ENCODE measurements at places on chromosomes 5 and 9. TPM values are rescaled to one million over a fixed set of nuclear protein-coding genes. Genes with fewer than 3 reads are reported as not detected.

Gene CD14
- total RNA-seq = 65.7 TPM

Gene IFNE
- total RNA-seq = 0.33 TPM

Gene IFNA13
- not detected for total RNA-seq

Gene PCAT7
- total RNA-seq = not detected

Gene PTGDS
- total RNA-seq = 48.2 TPM

Gene IL9
- total RNA-seq = not detected

Gene FBXW5
- 103 TPM for total RNA-seq

Gene SPINK1
- not detected for total RNA-seq

GRCh38 chr5:50667023-50667652, 701 bp downstream of the PARP8 start:
- peak; percentile 27 for DNase-seq
- H3K27ac ChIP-seq = peak overlapping the region; percentile 91
- peak overlapping the region; percentile 61 for H3K4me3 ChIP-seq
- no peaks in the 10 kb centered on the region for H3K36me3 ChIP-seq
- no peaks in the 10 kb centered on the region for H3K27me3 ChIP-seq

DNA sequence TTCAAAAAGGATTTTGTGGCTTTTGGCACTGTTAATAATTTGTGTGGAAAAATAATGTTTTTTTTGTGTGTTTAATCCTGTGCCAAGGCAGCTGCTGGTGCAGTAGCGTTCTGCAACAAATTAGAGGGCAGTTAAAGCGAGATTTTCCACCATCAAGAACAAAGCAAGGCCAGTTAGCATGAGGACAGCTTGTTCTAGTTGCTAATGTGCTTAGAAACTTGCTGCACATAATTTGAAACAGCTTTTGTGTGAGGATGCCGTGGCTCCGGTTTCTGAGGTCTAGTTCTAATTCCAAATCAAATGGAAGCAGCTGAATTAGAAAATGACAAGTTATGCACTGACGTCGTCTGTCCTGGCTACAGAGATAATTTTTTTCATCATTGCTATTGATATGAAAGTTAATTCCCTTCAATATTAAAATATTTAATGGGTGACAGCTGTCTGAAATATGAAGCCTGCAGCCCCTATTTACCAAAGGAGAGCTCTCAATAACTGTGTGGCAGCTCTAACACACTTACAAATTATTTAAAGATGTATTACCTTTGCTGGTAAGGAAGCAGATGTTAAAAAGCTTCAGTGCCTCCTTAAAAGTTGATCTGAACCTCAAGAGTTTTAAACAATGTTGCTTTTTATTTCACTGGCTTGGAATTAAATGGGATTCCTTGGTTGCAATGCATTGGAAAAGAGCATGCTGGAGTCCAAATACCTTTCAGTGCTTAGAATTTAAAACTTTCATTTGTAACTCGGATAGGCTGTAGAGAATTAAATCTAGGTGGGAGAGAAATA, 128.6 kb downstream of the SPATA31D1 start:
- no peaks in the 10 kb centered on the region for H3K4me1 ChIP-seq
- no peaks in the 10 kb centered on the region for H3K36me3 ChIP-seq
- no peak overlapping the region for H3K27ac ChIP-seq
- DNase-seq = no peak
- no peaks in the 10 kb centered on the region for H3K27me3 ChIP-seq
- H3K4me3 ChIP-seq = no peak overlapping the region

DNA sequence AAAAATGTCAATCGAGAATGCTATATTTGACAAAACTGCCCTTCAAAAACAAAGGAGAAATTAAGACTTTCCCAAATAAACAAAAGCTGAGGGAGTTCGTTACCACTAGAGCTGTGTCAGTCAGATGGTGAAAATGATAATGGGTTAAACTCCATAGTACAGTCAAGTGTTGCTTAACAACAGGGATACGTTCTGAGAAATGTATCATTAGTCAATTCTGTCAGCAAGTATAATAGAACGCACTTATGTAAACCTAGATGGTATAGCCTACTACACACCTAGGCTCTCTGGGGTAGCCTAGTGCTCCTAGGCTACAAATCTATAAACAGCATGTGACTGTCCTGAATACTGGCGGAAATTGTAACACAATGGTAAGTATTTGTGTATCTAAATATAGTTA, 138.7 kb downstream of the DRD1 start:
- H3K27ac ChIP-seq = no peak overlapping the region
- no peaks in the 10 kb centered on the region for H3K27me3 ChIP-seq
- no peak for DNase-seq
- no peaks in the 10 kb centered on the region for H3K4me1 ChIP-seq
- no peak overlapping the region for H3K4me3 ChIP-seq
- H3K36me3 ChIP-seq = no peaks in the 10 kb centered on the region

DNA sequence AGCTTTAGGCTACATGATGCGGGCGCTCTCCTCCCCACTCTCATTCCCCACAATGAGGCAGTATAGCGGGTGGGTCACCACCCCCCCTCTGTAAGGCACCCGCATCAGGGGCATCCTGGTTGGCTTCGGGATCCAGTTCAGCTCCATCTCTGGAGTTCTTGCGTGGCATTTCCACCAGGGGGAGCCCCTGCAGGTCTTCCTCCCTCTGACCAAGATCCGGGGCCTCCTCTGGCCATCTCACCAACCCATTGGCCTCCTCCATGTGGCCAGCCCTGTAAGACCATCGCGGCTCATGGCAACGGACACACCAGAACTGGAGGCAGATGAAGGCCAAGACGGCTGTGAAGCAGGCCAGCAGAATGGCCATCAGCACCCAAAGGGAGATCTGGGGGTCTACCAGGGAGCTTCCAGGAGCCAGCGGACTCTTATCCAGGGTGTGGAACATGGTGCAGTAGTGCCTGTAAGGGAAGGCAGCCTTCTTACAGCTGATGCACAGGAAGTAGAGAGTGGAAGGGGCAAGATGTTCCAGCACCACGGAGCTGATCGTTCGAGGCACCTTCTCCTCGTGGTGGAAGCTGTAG, 77.0 kb downstream of the CYFIP2 start:
- no peak overlapping the region for H3K27ac ChIP-seq
- H3K4me1 ChIP-seq = no peaks in the 10 kb centered on the region
- no peak overlapping the region for H3K4me3 ChIP-seq
- no peaks in the 10 kb centered on the region for H3K27me3 ChIP-seq
- H3K36me3 ChIP-seq = no peaks in the 10 kb centered on the region

DNA sequence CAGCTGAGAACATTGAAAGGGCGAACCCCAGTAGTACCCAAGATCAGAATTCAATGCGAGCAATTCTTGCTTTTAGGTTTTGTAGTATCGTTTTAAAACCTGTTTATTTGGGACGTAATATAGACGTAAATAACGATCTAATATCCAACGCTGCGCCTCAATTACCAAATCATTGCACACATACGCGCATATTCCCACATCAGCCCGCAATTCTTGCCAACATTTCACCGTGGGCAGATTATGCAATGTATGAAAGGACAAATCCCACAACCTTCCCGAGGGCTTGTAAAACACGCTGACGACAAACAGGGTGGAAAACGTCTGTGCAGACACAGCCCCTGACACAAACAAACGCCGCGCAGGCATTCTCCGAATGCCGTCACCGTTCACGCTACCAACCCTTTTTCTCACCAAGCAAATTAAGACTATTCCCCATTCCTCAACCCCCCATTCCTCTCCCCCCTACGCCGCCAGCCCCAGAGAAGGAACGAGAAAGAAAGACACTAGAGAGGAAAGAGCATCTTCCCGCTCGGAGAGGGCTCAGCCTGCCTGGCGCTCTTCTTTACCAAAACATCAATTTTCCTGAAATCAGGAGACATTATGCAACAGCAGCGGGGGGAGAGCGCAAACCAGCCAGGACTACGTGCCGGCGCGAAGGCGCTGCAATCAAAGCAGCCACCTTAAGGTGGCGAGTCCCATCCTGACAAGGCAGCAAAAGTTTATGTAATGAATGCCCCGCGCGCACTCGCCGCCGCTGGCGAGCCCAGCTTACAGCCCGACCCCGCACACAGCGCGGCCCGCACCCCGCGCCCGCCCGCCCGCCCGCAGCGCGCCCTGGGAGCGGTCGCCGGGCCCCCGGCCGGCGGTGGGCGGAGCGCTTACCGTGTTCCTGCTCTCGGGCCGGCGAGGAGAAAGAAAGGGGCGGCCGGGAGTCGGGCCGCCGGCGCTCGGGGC, 597 bp downstream of the NFIL3 start:
- peak; percentile 77 for DNase-seq
- H3K27me3 ChIP-seq = no peaks in the 10 kb centered on the region
- peaks cover 12% of the 10 kb centered on the region for H3K4me1 ChIP-seq
- peak overlapping the region; percentile 93 for H3K27ac ChIP-seq
- no peaks in the 10 kb centered on the region for H3K36me3 ChIP-seq

GRCh38 chr5:96388176-96388575, 44.9 kb downstream of the PCSK1 start:
- H3K4me3 ChIP-seq = no peak overlapping the region
- no peaks in the 10 kb centered on the region for H3K4me1 ChIP-seq
- H3K27me3 ChIP-seq = no peaks in the 10 kb centered on the region
- H3K36me3 ChIP-seq = no peaks in the 10 kb centered on the region

- H3K27me3 ChIP-seq = no peaks in the 10 kb centered on the region
- H3K4me3 ChIP-seq = no peak overlapping the region
- H3K27ac ChIP-seq = peak overlapping the region; percentile 57
- no peaks in the 10 kb centered on the region for H3K36me3 ChIP-seq
- DNase-seq = no peak
Measured at GRCh38 chr9:108445431-108446071, 410.2 kb downstream of the ACTL7B start.

- H3K4me1 ChIP-seq = no peaks in the 10 kb centered on the region
- H3K27me3 ChIP-seq = no peaks in the 10 kb centered on the region
- no peaks in the 10 kb centered on the region for H3K36me3 ChIP-seq
- DNase-seq = no peak
Measured at GRCh38 chr5:53826504-53826903, 266.1 kb downstream of the NDUFS4 start.
